ENCODE measurements at places on chromosomes 6 and 20. TPM values are rescaled to one million over a fixed set of nuclear protein-coding genes. Genes with fewer than 3 reads are reported as not detected.

ETV7 gene
- total RNA-seq, result 0.59 TPM

ADGRF5 gene
- total RNA-seq, result 39.0 TPM

EFCAB8 gene
- 0.33 TPM for total RNA-seq

CNR1 gene
- total RNA-seq, result 0.07 TPM

GLP1R gene
- not detected for total RNA-seq

GMDS gene
- 9.3 TPM for total RNA-seq

SYS1 gene
- total RNA-seq, result 36.3 TPM

FAXC gene
- total RNA-seq, result 0.59 TPM

SFTA2 gene
- total RNA-seq, result not detected

PSORS1C1 gene
- total RNA-seq, result 3.6 TPM

ENPP1 gene
- total RNA-seq, result 37.4 TPM

ADTRP gene
- total RNA-seq, result 9.0 TPM

PDE10A gene
- total RNA-seq, result 8.5 TPM

ARMC12 gene
- total RNA-seq, result 0.26 TPM

IFT52 gene
- 38.8 TPM for total RNA-seq

ZBTB12 gene
- total RNA-seq, result 7.6 TPM

MDFI gene
- total RNA-seq, result 0.33 TPM

NHLRC1 gene
- 2.6 TPM for total RNA-seq

PNRC1 gene
- total RNA-seq, result 78.1 TPM

BTNL2 gene
- total RNA-seq, result not detected

PARD6B gene
- total RNA-seq, result 0.20 TPM

SIRPD gene
- not detected for total RNA-seq

MAFB gene
- total RNA-seq, result 0.79 TPM

B3GAT2 gene
- not detected for total RNA-seq

NEU1 gene
- 75.7 TPM for total RNA-seq

HMGCLL1 gene
- not detected for total RNA-seq

GPR6 gene
- total RNA-seq, result not detected

RAB32 gene
- total RNA-seq, result 89.8 TPM

TFAP2A gene
- total RNA-seq, result 1.3 TPM

YIPF3 gene
- total RNA-seq, result 105 TPM

BPIFB1 gene
- 0.07 TPM for total RNA-seq

LAMA5 gene
- total RNA-seq, result 243 TPM

COL19A1 gene
- 2.6 TPM for total RNA-seq

HNF4A gene
- total RNA-seq, result not detected

TFAP2C gene
- total RNA-seq, result not detected

COL9A3 gene
- total RNA-seq, result 0.39 TPM

All from smooth muscle cell of the pulmonary artery (primary cell).